ENCODE measurements at places on chromosomes 2 and 18.
A peak's percentile ranks its signal among the peaks of the same experiment; 100 is the strongest.

DNA sequence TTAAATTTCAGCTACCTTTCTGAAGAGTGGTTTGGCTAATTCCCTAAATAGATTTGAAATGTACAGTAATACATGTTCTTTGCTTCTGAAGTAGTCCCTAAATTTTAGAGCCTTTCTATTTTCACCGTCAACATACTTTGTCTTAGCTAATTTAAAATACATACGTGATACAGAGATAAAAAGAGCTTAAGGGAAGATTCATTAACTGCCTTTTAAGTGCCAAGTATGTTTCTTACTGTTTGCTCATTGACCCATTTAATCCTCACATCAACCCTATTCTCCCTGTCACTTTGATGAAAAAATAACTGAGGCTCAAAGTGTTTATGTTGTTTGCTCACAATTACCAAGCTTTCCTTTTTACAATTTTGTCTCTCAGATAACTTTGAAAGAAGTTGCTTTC lies 118.6 kb upstream of the CDH7 start:
- DNase-seq = no peak

DNA sequence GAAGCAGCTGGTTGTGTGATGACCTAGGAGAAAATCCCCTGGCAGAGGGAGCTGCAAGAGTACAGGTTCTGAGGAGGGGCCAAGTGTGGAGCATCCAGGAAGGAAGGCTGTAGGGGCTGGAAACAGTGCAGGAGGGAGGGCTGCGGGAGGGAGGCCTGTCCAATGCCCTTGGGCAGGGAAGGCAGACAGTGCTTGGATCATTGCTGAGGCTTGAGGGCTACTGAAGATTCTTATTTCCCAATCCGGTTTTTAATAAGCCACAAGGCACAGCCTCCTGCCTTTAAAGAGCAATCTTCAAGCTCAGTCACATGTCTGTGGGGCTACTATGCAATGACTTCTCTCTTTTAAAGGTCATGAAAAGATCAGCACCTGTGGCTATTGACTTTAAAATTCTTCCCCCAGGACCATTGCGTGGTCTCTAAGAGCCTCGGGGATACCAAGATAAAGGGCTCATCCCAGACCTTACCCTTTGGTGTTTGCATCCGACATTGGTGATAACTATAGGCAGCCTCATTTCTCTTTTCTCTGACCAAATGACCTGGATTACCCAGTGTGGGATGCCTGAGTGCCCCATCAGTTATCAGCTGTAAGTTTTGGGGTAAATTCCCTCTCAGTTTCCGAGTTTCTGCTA lies 149.6 kb downstream of the DOCK10 start:
- DNase-seq = no peak

DNA sequence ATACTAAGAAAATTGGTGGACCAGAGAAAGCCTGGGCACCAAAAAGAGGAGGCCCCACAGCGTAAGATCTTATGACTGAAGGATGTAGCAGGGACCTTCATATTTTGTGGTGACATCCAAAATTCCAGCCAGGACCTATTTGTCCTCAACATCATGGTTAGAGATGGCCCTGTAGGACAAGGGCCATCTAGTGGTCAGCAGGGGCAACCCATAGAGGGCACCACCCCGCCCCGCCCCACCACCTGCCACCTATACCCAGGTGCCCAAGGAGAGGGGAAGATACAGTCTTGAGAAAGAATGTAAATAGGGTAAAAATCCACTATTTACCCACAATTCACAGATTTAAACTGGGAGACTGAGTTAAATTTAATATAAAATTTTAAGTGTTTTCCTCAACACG lies 59.6 kb upstream of the TMEM163 start:
- DNase-seq = no peak

- no peak for DNase-seq
Observed at GRCh38 chr2:44843086-44843485, 98.4 kb upstream of the SIX3 start.

GRCh38 chr2:96523659-96524481 lies 12.7 kb upstream of the ARID5A start:
- peak; percentile 38 for DNase-seq

- DNase-seq = no peak
Observed at GRCh38 chr2:196702641-196703040, 63.1 kb downstream of the CCDC150 start.

Data from fibroblast of skin of right biceps (primary cell).